ENCODE measurements at places on chromosomes 7 and 10.

GRCh38 chr10:124429576-124429975 lies 10.9 kb upstream of the OAT start:
- DNase-seq = no peak

- no peak for DNase-seq
Measured at GRCh38 chr10:127018298-127018650, 113.0 kb downstream of the DOCK1 start.

GRCh38 chr10:70815504-70816219 lies at the start of gene SGPL1:
Gene SGPL1 (plus strand): TSS chr10:70815948. CDS start chr10:70816854, 906 bp downstream.
- DNase-seq = peak; percentile 68

DNA sequence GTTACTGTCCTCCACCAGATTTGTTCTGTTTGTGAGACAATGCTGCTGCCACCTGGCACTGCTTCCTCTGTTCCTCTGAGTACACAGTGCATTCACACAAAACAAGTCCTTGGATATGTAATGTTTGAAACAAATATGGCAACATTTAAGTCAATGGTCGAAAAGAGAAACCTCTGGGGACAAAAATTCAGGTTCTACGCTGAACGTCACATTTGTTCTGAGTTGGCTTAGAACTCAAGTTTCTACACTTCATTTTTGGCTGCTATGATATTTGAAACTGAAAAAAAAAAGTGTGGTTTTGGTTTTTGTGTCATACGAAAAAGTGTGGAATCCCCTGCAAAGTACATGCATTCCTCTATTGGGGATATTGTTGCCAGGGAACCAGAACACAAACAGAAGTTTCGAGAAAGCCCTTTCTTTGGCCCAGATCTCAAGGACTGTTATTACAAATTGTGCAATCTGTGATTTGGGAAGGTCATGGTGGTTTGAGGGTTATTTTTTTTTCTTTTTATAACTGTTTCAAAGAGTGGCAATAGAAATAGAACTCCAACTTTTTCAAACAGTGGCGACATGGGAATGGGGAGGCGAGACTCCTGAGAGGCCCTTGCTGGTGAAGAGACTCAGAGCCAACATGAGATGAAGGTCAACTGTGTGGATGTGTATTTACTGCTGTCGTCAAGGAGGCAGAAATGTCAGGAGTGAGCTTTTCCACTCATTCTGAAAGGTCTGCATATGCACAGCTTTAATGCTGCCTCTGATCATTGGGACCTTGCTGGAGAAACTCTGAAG lies 127.5 kb downstream of the CUBN start:
- DNase-seq = no peak

GRCh38 chr10:117656385-117657367 lies 114.1 kb downstream of the EMX2 start:
- DNase-seq = no peak

- DNase-seq = no peak
Measured at GRCh38 chr7:98202367-98203195, 8.7 kb upstream of the BHLHA15 start.

GRCh38 chr7:154744861-154745258 lies 258.1 kb downstream of the PAXIP1 start:
- DNase-seq = no peak

DNA sequence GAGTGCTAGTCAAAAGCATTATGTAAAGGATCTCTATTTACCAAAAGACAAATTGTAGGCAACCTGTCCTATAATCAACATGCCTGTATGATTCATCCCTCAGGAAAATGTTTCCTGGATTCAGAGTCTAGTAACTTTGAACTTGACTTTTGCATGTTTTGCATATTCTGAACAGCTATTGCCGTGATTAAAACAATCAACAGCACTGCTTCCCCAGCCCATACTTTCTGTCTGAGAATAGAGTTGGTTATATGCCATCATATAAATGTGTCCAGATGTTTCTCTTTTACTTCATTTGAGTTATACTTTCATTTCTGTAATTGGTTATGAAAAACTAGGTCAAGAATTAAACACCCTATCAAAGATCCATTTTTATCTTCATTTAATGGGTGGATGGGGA lies 83.5 kb downstream of the ZMYND11 start:
- no peak for DNase-seq

DNA sequence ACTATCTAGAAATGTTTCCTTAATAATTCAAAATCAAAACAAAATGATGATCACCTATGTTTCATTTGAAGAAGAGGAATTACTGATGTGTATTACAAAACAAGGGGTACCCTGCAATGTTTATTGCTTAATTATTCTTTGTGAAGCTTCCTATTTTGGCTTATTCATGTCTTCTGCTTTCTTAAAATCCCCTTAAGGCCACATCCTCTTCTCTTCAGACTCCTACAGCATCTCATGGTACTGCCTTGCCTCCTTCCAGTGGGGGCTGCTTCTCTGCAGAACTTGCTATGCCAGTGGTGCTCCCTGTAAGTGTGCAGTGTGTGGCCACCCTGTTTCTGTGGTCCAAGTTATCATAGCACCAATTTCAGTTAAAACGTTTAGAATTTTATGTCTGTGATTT lies 35.0 kb downstream of the CCDC146 start:
- DNase-seq = no peak

GRCh38 chr10:118209215-118209614 lies 132.9 kb downstream of the FAM204A start:
- peak; percentile 28 for DNase-seq

DNA sequence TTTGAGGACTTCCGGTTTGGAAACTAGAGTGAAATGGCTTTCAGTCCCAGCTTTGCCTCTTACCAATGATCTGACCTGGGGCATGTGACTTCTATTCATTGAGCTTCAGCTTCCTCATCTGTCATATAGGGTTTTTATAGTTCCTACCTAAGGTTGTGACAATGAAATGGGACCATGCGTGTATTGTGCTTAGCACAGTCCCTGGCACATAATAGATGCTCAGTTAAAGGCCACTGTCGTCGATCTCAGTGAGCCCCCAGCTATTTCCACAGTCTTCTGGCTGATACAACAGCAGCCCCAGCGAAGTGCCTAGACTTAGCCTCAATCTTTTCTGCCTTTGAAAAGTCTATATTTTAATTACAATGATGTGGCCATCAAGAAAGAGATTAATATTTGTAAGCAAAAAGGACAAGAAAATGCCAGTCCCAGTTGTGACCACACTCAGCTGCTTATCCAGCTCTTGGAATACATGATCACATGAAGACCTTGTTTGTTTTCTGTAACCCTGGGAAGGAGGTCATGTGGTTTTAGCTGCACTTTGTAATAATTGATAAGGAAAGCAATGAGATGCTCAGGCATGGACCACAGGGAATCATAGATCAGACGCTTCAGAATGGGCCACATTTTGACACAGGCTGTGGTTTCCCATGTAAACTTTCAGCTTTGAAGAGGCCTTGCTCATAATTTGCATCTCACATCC lies 44.6 kb downstream of the VWA2 start:
- no peak for DNase-seq

GRCh38 chr10:7354330-7355047 lies 56.3 kb downstream of the SFMBT2 start:
- no peak for DNase-seq

GRCh38 chr10:17379151-17379690 lies 75.2 kb downstream of the ST8SIA6 start:
- DNase-seq = no peak

- DNase-seq = no peak
Measured at GRCh38 chr7:7924303-7924702, 44.3 kb upstream of the GLCCI1 start.

GRCh38 chr10:62769574-62770242 lies 34.8 kb upstream of the ADO start:
- no peak for DNase-seq

DNA sequence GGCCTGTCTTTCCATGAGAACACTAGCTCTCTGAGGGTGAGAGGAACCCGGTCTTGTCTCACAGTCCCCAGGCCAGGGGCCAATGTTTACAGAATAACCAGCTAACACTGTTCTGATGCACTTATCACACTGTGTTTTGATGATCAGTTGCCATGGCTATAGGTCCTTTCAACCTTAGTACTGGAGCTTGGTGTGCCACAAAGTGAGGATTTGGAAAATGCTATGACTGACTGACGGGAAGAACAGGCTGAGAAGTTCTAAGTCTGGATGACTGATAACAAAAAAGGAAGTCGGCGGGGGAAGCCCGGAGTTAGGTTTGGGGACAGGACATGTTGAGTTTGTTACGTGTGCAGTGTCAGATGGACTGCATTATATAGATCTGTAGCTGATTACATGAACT lies 141.8 kb downstream of the CTTNBP2 start:
- DNase-seq = no peak

GRCh38 chr10:20963721-20964595 lies 66.8 kb upstream of the NEBL start:
- DNase-seq = no peak

- no peak for DNase-seq
Measured at GRCh38 chr10:100693821-100694220, 51.6 kb upstream of the PAX2 start.

DNA sequence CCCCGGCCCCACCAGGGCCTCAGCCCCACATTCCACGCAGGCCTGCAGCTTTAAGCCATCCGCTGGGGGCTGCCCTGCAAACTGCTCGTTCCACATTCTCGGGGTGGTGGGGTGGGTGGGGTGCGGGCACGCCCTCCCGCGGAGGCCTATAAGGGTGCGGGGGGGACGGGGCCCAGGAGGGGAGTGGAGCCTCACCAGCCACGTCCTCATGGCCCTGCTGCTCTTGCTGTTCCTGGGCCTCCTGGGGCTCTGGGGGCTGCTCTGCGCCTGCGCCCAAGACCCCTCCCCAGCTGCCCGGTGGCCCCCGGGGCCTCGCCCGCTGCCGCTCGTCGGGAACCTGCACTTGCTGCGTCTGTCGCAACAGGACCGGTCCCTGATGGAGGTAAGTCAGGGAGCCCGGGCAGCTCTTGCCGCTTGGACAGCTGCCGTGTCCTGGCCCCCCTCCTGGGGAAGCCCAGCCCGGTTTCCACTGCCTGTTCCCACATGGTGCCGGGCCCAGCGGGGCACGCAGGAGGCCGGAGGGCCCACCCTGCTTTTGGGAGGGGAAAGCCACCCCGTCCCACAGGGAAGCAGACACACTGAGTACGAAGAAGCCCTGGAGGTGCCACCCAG lies at the start of gene CYP2W1:
Gene CYP2W1, plus strand, starts transcription at position 178 of the 612 bp plus-strand sequence. Its CDS starts 31 bp downstream, at position 209.
- no peak for DNase-seq

DNA sequence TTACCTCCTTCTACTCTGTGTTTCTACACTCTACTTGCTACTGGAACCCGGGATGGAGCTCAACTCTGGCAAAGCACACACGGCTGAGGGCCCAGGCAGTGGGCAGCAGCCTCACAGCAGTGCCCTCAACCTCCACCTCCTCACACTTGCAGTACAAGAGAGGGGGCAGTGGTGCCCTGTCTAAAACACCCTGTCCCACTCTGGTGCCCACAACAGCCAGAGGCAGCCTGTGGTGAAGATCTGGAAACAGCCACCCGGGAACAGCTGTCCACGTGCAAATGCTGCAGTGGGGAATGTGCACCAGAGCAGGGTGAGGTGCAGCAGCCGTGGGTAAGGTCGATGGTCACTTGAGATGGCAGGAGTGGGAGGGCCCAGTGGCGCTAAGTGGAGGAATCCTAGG lies 13.7 kb downstream of the MAT1A start:
- DNase-seq = no peak

- peak; percentile 59 for DNase-seq
Measured at GRCh38 chr7:100865938-100866728, 1.1 kb upstream of the TRIP6 start.

DNA sequence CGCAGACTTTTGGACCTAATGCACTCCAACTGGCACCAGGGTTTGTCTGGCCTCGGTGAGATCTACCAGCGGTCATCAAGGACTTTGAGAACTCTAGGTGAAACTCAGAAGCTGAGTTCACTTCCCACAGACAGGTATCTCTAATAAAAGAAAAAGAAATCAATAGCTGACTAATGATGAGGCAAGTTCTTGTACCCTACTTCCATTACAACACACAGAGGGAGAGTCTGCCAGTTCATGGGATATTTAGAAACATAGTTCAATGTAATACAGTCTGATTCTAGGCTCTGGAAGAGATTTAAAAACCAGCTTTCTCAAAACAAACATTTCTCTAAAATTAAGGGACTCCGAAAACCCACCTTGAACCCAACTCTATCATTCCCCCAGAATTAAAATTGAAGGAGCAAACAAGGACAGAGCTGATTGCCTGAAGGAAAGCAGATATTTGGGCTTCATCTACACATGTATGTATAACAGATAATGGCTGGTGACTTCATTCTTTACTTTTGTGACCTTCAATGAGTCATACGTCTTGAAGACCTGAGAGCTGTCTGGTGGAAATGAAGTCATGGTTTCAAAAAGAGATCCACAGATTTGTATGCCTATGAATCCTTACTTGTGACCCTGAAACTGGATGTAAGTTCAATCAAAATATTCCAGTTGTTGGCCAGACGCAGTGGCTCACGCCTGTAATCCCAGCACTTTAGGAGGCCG lies 2.7 kb upstream of the PNLIPRP1 start:
- DNase-seq = no peak

DNA sequence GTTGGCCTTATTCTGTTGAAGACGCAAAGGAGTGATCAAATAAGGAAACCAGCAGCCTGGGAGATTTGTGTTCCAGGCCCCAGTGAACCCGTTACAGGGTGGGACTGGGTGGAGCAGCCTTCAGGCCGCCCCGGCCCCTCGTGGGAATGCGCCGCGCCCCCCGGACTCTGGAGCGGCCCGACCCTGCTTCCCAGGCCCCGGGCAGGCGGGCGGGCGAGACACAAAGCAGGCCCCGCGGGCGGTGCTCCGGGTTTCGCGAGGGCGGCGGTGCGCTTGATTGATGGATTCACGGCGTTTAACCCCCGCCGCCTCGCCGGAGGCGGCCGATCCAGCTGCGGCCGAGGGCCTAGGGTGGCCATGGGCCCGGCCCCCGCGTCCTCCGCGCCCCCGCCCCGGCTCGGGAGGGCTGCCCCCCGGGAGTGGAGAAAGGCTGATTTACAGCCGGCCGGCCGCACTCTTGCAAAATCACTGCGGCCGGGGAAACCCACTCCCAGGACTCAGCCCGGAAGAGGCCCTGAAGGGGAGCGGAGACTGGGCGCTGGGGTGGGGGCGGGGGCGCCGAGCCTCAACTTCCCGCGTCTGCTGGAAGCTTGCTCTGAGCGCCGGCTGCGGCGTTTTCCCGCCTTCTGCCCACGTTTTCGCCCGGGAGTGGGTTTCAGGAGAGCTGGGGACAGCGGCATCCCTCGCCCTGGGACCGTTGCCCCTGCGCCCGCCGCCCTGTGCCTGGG lies 299.6 kb upstream of the NFE2L3 start:
- no peak for DNase-seq

DNA sequence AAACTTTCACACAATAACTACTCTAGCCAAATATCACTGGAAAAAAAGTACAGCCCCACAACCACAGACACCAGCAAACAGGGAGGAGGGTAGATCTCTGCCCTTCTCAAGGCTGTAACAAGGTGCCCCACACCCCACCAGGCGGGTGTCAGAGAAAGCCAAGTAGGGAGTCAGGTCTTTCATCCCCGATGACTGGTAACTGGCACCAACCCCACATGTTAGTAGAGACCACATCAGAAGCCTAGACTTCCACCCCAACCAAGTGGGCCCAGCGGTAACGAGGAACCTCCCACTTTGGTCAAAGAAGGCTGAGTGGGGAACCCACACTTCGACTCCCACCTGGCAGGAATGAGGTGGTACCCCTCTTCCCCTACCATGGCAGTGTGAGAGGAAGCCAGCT lies 16.4 kb upstream of the RUFY2 start:
- DNase-seq = no peak

Measured in anterior cingulate cortex (tissue), 58 donors.